NCI-H460 (cell line): ENCODE measurements at places on chromosomes 1 and 21.

DNA sequence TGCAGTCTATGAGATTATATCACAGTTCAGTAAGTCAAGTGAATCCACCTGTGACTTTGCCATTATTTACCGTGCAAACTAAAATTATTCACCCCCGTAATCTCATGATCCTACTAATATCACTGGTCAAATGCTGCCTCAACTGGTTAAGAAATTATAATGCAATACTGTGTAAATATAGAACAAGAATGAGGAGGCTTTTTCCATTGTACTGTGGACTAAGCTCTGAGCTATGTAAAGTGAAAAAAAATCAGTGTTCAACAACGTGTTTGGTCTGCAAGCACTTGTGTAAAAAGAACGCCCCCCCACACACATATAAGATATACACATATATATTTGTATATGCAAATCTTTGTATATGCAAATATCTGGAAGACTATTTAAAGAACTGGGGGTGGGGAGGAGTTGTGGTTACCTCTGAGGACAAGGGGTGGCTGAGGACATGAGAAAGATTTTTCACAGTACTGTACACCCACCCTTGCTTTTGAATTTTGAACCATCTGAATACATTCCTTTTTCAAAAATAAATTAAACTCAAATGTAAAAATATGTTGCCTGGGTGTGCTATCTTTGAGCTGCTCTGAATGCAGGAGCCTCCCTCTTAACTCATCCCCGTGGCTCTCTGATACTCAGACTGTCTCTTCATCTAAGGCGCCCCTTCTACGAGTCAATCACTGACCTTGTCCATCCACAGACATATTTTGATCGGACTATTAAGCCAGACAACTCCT, 57.0 kb downstream of the PTP4A2 start:
- DNase-seq, result no peak

DNA sequence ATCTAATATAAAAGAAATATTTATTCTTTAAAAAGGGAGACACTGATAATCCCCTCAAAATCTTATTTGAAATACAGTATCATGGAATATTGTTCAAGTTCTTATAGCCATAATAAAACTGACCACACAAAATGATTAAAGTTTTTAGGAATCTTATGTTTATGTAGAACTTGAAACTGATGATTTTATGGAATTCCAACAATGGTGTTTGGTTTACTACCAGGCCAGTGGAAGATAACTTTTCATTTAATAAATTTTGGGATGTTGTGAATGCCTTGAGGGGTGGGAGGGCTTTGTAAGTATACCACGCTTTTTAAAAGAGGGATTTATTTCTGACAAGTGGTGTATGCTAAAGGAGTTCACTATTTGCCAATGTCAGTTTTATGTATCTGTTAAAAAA, 87.7 kb downstream of the RAB3GAP2 start:
- no peak for DNase-seq

GRCh38 chr1:157226739-157227138, 88.5 kb upstream of the ETV3 start:
- no peak for DNase-seq

GRCh38 chr1:70979881-70980280, 67.7 kb downstream of the PTGER3 start:
- DNase-seq, result no peak

DNA sequence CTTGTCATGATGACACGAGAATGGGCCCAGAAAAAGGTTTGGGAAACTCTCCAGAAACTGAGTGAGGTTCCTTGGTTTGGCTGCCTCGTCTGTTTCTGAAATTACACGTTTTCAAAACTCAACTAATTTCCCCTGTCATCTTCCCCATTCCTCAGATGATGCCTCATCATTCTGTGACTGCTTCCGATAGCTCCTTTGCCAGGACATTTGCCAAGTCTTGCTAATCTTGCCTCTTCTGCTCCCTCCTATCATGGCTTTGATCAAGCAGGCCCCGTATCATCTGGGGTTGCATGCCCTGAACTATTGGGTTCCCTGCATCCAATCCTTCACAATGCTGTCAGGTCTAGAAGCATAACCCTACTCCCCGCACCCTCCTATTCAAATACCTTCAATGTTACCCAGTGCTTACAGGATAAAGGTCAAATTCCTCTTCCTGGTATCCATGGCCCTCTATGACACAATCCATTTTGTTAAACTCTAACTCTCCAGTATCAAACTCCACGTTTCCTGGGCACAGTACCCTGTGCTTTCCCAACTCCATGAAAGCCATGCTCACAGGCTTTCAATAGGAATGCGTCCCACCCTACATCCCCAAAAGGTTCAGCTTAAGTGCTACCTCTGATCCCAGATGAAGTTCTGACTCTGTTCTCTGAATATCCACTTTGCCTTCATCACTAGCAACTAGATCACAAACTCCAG, 22.2 kb upstream of the TMEM200B start:
- no peak for DNase-seq

- DNase-seq, result no peak
Measured at GRCh38 chr21:43602266-43603232, 56.7 kb downstream of the HSF2BP start.

DNA sequence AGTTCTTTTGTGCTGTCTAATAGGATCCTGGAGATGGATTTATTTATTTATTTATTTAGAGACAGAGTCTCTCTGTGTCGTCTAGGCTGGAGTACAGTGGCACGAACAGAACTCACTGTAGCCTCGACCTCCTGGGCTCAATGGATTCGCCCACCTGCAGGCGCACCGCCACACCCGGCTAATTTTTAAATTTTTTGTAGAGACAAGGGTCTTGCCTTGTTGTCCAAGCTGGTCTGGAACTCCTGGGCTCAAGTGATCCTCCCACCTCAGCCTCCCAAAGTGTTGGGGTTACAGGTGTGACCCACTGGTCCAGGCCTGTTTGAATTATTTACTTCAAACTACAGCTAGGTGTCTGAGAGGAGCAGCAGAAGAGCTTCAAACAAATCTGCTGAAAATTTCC, 9.6 kb upstream of the SPEN start:
- no peak for DNase-seq
